ENCODE measurements at places on chromosomes 6 and 20.

- no peak for DNase-seq
Observed at GRCh38 chr20:35992713-35993335, 24.4 kb downstream of the CNBD2 start.

DNA sequence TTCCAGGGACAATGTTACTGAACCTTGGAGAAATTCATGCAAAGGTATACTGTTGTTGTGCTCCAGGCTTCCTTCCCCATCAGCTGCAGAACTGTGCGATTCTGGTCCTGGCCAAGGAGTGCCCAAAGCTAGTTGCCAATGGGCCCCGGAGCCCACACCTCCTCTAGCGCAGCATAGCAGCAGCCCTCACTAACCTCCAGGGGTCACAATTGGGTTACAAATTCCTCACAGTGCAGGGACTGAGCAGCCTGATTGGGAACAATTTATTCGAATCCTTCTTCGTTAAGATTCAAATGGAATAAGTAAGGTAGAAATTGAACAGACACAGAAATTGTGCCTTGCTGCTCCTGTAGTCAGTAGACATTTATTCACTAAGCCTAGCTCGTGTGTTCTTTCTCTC, 284.9 kb downstream of the PRKN start:
- no peak for DNase-seq

DNA sequence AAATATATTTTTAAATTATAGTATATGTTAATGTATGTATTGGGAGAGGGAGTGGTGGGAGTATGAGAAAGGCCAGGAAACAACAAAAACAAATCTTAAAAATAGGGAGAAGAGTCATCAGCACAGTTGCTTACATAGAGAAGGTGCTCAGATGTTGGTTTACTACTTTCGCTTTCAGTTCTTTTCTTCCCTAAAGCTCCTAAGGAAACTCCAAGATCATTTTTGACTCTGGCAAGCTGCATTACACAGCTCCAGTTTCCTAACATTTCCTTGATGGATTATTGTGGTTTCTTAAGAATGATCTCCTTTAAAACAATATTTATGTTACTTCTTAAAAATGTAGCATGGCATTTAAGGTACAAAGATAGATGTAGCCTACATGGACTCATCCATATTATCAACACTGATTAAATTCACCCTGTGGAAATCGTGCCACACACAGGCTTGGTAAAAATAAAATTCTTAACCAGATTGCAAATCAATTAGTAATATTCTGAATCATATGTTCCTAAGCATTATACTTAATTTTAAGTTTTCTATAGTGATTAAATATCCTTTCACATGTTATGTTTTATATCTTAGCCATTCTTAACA, 118.0 kb upstream of the MAN1A1 start:
- no peak for DNase-seq

DNA sequence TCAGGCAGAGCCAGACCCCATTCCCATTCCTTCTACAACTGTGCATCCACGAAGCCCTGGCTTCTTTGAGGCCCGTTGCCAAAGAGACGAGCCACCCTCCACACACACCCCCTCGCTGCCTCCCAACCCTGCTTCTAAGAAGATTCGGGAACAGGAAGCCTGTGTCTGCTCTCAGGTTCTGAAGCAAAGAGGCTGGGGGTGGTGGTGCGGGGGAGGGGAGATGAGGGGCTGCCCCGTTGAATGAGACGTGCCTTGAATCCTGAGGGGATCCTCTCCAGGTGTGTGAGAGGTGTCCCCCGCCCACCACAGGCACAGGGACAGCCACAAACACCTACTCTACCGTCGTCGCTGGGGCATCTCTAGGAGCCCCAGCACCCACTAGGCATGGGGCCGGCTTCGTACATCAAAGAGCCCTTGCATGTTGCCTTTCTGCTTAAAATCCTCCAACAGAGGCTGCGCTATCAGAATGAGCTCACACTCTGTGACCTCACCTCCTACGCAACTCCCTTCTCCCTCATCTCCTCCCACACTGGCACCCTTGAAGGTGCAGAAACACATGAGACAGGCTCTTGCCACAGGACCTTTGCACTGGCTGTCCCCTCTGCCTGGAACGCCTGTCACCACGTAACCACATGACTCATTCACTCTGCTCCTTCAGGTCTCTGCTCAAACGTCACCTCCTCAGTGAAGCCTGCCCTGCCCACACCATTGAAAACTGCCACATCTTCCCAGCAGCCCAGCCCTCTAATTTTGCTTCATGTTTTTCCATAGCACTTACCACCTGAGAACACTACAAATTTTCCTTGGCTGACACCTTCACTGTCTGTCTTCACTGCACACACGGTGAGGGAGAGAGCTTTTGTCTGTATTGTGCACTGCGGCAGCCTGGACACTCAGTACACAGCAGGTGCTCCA, 58.5 kb downstream of the PREX1 start:
- DNase-seq, result no peak

DNA sequence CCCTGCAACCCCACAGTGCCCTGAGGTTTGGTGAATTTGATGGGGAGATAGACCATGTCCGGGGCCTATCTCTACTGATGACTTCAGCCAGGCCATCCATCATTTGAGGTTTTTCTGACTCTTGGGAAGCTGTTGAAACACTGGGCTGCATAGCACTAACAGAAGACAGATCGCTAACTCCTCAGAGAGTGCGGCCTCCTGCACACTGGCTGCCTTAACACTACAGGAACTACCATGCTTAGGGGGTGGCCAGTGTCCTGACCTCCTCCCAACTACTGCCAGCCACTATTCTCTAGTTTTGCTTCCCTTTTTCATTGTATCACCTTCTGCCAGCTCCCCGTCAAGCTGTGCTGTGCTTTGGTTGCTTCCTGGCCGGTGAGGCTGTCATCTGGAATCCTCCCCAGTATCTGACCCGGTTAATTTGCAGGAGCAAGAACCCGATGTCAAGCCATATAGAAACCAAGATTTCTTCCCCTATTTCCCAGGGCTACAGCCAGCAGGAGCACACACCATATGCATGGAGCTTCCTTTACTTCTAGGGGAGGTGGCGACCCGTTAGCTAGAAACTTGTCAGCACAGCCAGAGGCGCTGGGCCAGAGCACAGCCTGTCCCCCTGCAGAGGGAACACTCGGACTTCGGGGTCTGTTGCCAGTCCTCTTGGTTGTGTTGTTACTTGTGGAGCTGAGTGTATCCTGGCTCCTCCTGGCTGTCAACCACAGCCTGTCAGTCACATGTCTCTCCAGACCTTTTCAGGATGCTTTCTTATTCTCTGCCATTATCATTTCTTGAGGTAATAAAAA, 57.3 kb upstream of the TRAF3IP2 start:
- DNase-seq, result no peak

DNA sequence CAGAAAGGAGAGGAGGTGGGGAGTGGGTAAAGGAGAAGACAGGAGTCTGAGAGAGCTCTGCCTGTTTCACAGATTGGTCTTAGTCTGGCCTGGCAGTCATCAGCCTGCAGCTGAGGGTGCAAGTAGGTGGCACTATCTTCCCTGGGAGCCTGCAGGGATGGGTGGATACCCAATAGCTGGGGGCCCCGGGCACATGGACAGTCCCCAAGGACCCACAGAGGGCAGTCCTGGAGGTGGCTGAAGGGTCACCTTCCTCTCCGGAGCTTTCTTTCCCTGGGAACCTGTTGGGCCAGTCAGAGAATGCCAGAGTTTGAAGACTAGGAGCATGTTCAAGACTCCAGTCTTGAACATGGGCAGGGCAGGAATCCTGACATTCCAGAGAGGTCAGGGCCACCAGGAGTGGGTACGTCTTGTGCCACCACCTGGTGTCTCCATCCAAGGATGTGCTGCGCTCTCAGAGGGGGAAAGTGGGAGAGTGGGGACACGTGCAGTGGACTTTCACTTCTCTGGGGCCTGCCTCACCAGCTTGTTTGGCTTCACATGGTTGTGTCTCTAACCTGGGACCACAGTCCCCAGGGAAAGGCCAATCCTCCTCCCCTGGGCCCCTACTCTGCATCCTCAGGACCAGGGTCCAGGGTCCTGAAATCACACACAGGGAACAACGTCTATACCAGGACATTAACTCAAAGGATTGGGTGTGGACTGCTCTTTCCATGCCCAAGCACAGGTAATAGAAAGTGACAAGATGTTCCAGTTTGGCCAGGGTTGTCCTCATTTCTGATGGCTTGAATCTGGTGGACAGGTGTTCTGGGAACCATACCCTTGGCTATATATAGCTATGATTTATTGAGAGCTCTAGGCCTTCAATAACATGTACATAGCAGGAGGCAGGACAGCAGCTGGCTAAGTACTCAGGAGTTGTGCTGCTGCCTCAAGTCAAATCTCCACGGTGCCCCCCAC, 18.0 kb downstream of the AARS2 start:
- DNase-seq, result no peak

DNA sequence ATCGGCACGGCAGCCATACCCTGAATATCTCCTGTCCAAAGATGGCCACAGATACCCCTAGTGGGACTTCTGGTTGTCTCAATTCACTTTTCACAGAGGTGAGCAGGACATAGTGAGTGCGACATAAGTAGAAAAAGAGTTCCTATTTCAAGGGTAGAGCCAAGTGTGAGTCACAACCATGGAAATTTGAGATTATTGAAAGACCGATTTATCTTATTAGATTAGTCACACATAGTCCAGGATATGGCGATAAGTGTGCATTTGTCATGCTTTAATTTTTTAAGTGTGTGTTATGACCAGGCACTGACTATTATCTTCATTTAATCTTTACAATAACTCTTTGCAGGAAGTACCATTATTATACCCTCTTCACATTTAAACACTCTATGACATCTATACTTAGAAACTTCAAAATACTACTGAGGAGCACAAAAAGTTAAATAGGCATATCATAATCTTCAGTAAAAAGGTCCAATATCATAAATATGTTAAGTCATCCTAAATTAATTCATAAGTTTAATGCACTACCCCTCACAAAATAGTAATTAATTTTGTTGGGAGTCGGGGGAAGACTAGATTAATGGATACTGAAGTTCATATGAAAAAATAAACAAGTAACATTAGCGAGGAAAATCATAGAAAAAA, 13.4 kb upstream of the TNFAIP3 start:
- DNase-seq, result no peak

DNA sequence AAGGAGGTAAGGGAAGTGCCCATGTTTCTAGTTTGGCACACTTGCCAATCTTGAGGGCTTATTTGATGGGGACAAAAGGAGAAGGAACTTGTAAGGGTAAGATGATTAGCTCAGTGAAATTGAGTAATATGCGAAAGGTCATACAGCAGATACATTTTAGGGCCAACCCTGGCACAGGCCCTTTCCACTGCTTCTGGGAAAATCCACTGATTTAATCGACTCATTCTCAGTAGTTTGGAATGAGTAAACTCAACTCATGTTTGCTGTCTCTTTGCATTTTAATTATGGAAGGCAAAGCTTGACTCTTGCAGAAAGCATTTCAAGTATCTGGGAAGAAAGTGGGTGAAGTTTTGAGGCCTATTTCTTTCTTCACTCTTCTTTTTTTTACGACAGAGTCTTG, 20.0 kb downstream of the PHF20 start:
- DNase-seq, result peak; percentile 98

DNA sequence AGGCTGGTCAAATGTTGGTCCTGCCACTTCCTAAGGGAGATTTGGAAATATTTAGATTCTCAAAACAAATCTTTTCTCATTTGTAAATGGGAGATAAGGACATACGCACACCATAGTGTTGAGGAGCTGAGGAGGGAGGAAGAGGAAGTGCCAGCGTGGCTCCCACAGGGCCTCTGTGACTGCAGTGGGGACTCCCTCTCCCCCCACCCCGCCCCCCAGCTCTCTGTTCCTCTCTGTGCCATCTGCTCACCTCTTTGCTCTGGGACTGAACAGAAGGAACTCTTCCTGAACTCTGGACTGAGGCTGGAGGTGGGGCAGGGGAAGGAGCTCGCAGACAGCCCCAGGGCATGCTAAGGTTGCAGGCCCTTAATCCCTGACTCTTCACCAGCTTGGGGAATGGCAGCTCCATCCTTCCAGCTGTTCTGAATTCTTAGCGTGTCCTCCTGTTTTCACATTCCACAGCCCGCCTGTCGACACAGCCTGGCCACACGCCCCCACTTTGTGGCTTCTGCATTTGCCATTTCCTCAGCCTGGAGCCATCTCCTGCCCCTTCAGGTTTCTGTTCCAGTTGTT, 11.4 kb downstream of the DDX27 start:
- DNase-seq, result no peak

DNA sequence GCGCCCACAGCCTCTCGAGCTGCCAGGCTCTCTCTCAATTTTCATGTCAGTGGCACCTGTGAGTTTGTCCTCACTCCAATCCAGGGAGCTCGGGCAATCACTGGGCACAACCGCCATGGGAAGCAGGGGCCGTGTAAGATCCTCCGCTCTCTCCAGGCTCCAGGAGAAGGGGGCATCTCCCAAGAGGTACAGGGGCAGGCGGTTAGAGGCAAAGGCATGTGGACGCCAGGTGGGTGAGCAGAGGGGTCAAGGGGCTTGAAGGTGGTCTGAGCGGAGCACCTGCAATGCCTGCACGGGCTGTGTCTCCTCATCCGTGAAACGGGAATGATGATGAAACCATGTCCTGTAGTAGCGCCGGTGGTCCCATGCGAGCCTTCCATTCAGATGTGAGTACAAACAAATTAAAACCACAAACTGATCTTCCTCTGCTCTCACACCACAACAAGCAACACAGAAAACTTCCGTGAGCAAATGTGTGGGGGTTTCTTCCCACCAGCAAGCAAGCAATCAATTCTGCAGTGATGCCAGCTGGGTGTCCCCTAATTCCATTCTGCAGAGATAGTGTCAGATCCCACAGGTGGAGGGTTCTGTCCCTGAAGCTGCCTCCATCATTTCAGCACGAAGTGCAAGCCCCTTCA, 222.5 kb upstream of the PMEPA1 start:
- no peak for DNase-seq

DNA sequence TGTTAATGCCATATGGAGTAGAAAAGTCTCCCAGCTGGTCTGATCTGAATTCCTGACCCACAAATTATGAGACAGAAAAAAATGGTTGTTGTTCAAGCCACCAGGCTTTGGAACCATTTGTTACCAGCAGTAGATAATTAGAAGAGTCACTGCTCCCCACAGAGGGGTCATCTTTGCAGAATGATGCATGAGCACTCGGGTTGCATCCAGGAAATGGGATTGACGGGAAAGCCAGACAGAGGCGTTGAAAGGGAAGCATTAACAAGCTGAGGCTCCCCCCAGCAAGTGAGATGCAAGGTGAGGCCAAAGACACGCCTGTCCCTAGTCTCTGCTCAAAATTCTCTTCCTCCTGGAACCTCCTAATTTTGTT, 182.5 kb downstream of the SYNDIG1 start:
- DNase-seq, result no peak

- DNase-seq, result no peak
Observed at GRCh38 chr6:117008618-117009017, 131.6 kb downstream of the RFX6 start.

- DNase-seq, result no peak
Observed at GRCh38 chr6:89379281-89379680, 26.8 kb upstream of the UBE2J1 start.

All from GM04503 (cell line).